Gastroesophageal sphincter (tissue), 4 donors: ENCODE measurements at places on chromosomes 2 and 18. TPM values are rescaled to one million over a fixed set of nuclear protein-coding genes. Genes with fewer than 3 reads are reported as not detected.

GRCh38 chr2:226427538-226428307 is 371.9 kb downstream of the IRS1 start:
- ATAC-seq = no peak

SCYGR4 gene
- not detected for total RNA-seq

- no peak for ATAC-seq
These were observed 77.7 kb upstream of the IGFBP5 start for GRCh38 chr2:216773072-216773471.

DNA sequence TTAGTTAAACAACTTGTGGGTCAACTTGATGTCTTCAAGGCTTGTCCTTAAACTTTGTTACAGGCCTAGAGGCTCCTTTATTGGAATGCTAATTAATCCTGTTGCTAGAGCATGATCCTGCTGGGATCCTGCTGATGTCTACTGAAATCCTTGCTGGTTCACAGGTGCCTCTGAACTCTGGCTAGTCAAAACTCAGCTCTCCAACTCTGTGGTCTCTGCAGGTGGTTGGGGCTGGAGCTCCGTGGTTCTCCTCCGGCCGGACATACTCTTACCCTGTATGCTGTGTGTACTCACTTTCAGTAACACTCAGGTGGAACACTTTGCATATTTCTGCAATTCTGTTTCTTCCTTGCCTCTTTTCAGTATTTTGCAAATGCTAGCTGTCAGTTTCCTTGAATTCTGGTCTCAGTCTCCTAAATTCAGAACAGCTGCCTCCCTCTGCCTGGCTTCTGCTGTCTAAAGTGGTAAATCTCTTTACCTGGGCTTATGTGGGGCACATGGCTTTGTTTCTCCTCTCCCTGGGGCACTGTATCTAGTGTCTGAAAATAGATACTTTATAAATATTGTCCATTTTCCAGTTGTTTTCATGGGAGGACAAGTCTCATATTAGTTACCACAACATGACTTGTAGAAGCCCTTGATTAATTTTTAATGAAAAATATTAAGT is 113.0 kb downstream of the ATP9B start:
- ATAC-seq = no peak

DNA sequence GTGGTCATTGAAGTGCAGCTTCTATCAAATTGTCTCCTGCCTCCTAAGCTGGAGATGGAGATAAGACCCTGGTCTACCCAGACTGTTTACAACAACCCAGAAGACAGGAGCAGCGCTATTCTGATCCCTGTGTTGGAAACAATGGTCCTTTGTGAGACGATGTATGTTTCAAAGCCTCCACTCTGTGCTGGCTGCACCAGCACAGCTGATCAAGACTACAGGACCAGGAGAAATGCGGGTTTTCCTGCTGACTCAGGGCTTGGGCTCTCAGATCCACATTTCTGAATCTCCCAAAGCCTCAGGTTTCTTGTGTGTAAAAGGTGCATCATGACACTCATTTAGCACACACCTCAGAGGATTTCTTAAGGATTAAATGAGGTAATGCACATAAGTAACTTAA is 92.0 kb downstream of the POU3F3 start:
- no peak for ATAC-seq

DNA sequence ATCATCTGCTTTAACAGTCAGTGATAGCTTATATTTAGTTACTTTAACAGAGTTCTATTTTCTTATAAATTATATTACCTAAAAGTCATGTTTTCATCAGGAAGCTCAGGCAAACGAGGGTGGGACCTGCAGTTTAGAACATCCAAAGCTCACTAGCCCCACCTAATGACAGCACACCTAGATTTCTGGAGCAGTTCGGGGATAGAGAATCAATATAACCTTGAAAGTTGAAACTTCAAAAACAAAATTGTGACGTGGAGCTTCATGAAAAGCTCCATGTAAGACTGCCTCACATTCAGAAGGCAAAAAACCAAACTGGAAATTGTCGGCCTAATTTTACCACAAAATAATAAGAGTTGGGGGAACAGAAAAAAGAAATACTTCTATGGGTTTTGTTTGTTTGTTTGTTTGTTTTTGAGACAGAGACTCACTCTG is 185.9 kb upstream of the CCDC150 start:
- ATAC-seq = no peak

CPO gene
- 1.9 TPM for total RNA-seq

GRCh38 chr2:137800386-137800785 is 163.9 kb upstream of the HNMT start:
- ATAC-seq = no peak

DNA sequence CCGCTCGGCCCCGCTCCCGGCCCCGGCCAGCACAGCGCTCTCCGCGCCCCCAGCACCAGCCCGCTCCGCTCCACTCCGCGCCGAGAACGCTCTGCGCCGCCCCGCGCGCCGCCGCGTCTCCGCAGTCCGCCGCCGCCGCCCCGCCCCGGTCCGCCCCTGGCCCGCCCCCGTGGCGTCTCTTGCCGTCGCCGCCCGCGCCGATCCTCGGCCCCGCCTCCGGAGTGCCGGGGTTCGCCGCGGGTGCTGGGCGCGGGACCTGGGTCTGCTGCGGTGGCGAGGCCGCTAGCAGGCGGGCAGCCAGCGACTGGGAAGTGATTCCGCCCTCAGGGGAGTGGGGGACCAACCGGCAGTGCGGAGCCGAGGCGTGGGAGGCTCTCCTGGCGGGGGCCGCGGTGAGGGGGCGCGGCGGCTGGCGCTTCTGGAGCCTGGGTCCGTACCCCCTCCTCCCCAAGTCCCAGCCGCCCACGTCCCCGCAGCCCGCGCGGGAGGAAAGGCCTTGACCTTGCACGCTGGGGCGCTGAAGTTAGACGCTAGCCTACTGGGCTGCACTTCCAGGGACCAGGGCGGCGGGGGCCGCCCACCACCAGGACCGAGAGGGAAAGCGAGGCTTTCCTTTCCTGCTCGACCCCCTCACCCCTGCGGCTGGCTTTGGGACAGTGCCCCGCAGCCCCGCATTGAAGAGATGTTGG is at the start of gene HS6ST1:
HS6ST1 (minus strand) TSS at position 93 of the 689 bp plus-strand sequence. CDS start 305 bp downstream, outside the sequence.
- peak; percentile 86 for ATAC-seq

DNA sequence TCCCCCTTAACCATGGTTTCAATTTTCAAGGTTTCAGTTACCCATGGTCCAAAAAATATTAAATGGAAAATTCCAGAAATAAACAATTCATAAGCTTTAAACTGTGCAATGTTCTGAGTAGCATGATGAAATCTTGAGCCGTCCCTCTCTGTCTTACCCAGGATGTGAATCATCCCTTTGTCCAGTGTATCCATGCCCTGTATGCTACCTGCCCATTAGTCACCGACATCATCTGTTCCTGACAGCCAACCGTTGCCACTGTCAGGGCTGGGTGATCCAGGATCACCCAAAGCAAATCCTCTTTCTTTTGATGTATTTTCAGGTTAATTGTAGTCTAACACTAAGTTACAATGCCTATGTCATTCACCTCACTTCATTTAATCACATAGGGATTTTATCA is 15.7 kb upstream of the OLA1 start:
- no peak for ATAC-seq

OSR1 gene
- total RNA-seq = 56.0 TPM

ALPI gene
- total RNA-seq = not detected

DNA sequence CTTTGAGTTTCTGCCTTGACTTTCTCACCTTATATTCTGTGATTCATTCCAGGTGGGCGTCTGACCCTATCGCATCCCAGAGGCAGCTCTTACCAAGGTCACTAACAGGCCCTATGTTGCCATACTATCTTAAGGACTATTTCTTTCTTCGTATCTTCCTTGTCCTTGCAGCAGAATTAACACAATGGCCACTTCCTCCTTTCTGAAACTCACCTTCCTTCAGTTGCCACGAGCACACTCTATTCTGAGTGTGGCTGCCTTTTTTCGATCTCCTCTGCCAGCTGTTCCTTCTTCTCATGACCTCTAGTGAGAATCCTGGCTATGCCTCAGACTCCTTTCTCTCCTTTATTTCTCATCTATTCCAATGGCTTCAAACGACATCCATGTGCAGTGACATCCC is 160.4 kb upstream of the CCDC195 start:
- ATAC-seq = no peak

DNA sequence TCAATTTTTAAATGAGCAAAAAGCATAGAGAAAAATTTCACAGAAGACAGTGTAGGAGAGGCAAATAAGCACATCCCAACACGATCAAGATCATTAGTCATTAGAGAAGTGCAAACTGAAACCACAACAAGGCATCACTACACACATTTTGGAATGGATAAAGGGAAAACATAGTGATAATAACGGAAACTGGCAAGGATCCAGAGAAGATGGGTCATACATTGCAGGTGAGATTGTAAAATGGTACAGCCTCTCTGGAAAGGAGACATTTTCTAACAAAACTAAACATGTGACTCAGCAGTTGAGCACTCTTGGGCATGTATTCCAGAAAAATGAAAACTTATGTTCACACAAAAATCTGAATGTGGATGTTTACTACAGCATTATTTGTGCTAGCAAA is 98.3 kb upstream of the TMEM17 start:
- no peak for ATAC-seq
